ENCODE measurements at places on chromosomes 4 and X. TPM values are rescaled to one million over a fixed set of nuclear protein-coding genes. Genes with fewer than 3 reads are reported as not detected.

Gene ANXA10
- not detected for total RNA-seq

DNA sequence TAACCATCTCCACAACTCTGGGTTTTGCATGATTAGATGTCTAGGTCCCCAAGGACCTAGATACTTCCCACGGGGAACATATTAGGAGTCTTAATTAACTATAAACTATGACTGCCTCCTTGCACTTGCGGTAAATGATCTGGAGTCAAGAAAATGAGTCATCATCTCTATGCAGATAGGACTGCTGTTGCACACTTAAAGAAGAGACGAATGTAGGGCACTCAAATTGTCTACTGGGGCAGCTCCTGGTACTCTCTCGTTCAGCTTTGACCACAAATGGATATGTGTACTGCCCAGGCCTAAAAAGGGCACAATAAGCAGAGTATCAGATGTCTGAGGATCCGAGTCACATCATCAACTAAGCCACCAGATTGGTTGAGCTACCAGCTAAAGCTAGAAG, 1783.4 kb upstream of the AGA start:
- no peak for DNase-seq

Gene FAM3A
- total RNA-seq: 34.4 TPM

DNA sequence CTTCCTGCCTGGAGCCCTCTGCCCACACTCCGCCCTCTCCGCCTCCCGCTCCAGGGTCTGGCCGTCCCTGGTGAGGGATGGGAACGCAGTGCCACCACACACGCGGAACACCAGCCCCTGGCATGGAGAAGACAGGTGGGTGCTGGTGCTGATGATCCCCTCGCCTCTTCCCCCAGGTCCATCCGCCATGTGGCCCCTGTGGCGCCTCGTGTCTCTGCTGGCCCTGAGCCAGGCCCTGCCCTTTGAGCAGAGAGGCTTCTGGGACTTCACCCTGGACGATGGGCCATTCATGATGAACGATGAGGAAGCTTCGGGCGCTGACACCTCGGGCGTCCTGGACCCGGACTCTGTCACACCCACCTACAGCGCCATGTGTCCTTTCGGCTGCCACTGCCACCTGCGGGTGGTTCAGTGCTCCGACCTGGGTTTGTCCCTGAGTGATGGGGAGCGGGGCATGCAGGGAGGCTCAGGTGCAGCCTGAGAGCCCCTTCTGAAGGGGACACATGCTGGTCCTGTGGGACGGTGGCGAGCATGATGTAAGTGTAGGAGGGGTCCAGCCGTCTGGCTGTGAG, 9.8 kb downstream of the BGN start:
- no peak for DNase-seq

Gene ATRX
- total RNA-seq: 66.4 TPM

GRCh38 chrX:130560544-130560943, 158.8 kb downstream of the RBMX2 start:
- DNase-seq: no peak

Gene SLC10A3
- total RNA-seq: 26.0 TPM

DNA sequence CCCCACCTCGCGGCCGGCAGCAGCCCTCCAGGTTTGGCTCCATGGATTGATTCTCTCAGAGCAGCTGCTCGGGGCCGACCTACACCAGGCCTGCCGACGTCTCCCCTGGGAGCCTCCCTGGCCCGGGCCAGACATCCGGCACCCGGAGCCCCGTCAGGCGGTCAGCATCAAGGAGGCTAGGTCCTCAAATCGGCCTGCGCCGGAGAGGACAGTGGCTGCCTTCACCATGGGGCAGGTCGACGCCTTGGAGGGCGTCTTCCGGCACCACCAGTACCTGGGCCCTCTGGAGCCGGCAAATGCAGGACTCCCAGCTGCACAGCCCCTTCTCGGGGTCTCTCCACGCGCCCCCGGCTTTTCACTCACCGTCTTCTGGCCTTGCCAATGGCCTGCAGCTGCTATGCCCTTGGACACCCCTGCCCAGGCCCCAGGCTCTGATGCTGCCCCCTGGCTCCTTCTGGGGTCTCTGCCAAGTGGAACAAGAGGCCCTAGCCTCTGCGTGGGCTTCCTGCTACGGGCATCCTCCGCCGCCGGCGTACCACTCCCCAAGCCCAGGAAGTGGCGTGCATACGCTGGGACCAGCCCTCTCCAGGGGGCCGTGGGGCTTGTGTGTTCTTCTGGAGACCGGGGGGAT, 341.8 kb downstream of the MAGEB5 start:
- DNase-seq: no peak

DNA sequence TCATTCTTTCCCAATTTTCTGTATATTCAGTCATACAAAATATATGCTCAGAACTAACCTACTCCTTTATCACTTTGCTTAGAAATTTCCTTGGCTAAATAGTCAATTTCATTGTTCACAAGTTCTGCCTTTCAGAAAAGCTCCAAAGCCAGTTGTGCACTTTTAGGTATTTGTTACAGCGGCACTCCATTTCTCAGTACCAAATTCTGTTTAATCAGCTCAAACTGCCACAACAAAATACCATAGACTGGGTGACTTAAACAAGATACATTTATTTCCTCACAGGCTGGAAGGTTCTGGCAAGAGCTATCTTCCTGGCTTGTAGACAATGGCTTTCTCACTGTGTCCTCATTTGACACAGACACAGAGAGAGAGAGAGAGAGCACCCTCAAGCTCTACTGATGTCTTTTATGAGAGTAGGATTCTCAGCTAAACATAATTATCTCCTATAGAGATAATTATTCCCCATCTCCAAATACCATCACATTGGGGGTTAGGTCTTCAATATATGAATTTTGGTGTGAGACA, 188.8 kb upstream of the FSTL5 start:
- no peak for DNase-seq

DNA sequence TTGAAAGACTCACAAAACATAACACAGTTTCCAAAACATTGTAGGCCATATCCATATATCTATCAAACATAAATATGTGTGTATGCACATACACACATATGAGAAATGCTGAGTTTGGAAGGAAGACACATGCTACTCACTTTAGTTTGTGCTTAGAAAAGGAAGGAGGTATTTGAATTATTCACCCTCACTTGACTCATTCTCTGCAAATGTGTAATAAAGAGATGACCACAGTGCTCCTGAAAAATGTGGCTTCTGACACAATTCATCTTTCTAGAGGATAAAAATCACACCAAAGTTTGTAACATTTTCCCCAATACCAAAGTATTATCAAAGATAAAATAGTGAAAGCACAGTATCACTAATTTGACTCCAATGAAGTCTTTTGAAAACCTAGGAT, 950.1 kb downstream of the FAT4 start:
- DNase-seq: no peak

GRCh38 chrX:22090181-22090580, 58.1 kb downstream of the PHEX start:
- DNase-seq: no peak

GRCh38 chr4:105651884-105652283, 56.6 kb downstream of the INTS12 start:
- DNase-seq: no peak

DNA sequence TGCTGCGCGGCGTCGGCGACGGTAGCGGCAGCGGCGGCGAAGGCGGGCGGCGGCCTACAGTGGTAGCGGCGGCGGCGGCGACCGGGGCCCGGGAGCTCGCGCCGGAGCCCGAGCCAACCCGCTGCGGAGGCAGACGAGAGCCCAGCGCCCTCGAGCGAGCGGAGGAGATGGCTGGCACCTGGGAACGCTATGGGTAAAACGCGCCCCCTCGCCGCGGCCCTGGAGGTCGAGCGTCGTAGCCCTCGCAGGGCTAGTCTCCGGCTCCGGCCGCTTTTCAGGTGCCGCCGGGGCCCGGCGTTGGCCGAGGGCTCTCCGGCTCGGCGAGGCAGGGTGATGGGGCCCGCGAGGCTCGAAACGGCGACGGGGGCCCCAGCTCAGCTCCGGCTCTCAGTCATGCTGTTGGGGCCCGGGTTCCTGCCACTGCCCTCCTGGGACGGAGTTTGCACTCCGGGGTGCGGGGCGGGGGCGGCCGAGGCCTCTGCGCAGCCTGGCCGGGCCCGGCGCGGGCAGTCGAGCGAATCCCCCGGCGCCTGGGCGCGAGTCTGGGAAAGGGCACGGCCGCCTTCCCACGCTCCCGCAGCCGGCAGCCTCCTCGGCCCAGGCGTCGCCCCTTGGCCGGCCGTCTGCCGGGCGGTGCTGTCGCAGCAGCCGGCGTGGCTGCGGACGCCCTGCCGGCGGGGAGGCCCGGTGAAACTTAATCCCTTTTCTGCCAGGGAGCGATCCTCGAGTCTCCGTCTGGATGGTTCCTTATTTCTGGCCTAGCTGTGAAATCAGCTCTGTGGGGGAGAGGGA, 768 bp downstream of the MID2 start:
- peak; percentile 29 for DNase-seq

DNA sequence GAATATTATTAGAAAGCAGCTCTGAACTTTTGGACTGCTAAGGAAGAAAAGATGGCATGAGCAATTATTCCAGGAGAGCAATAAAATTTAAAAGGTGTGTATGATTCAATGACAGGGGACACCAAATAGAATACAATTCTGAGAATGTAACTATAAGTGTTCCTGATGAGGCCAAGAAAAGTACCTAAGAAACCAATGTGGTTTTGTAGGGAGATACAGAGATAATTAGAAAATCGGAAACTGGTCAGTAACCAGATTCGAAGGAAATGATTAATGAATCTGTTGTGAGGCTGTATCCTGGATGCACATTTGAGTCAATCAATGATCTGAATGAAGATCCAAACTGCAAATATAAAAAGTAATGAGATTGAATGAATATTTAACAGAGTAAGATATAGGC, 6.0 kb downstream of the NOA1 start:
- DNase-seq: no peak

Gene IQSEC2
- total RNA-seq: 0.10 TPM

DNA sequence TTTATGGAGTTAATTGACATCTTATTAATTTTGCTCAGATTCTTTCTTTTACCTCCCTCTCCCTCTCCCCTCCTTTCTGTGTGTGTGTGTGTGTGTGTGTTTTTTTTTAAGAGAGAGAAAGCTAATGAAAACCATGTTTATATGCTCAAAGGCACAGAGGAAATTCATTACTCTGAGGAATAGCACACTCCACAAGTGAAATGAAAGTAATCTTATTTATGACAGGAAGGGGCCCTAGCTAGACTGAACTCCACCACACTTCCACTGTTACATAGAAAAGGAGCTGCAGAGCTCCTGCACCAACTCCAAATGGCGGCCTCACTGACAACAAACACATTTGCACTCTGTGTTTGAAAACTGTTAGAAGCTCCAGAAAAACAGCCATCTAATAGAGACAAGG, 150.6 kb downstream of the RASL11B start:
- DNase-seq: peak; percentile 43

GRCh38 chr4:94974773-94975172, 217.0 kb downstream of the BMPR1B start:
- no peak for DNase-seq

DNA sequence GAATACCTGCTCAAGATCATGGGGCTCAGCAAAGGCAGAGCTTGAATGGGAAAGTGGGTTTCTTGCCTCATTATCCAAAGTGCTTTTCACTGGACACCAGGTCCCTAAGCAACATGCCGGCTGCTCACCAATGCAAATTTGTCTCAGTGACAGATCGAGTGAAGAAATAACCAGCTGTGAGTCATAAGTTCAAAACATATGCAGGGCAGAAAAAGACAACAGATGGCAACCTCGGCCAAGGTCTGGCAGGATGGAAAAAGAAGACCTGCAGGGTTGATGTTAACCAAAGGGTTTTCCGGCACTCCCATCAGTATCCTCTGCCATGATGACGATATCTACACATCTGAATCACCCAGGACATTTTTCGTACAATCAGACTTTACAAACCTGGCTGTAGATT, 124.1 kb downstream of the AFAP1 start:
- DNase-seq: no peak

Gene GLRA2
- total RNA-seq: not detected
